Glomerular endothelial cell (primary cell): ENCODE measurements at places on chromosomes 7 and 10. TPM values are rescaled to one million over a fixed set of nuclear protein-coding genes. Genes with fewer than 3 reads are reported as not detected.

FGF8 gene
- total RNA-seq = not detected in 2 replicates

UBTD1 gene
- total RNA-seq = 105 and 111 TPM in 2 replicates

LSM5 gene
- total RNA-seq = 17.6 and 18.2 TPM in 2 replicates

HTR5A gene
- not detected in 2 replicates for total RNA-seq

KIAA1217 gene
- total RNA-seq = 27.3 and 63.1 TPM in 2 replicates

ASZ1 gene
- not detected in 2 replicates for total RNA-seq

PAPSS2 gene
- total RNA-seq = 63.9 and 109 TPM in 2 replicates

CLRN3 gene
- total RNA-seq = not detected in 2 replicates

TMEM225B gene
- not detected in 2 replicates for total RNA-seq

SH2B2 gene
- total RNA-seq = 5.5 and 11.9 TPM in 2 replicates

CUZD1 gene
- total RNA-seq = 0.35 and 1.4 TPM in 2 replicates

MMD2 gene
- total RNA-seq = not detected in 2 replicates

TACC2 gene
- 39.3 and 39.6 TPM in 2 replicates for total RNA-seq

FFAR4 gene
- total RNA-seq = not detected in 2 replicates

ACBD7 gene
- total RNA-seq = 1.4 TPM in 1 of 2 replicates, not detected in the other

NEUROD6 gene
- not detected in 2 replicates for total RNA-seq

RFC2 gene
- total RNA-seq = 17.6 and 21.1 TPM in 2 replicates

FAM170B gene
- not detected in 2 replicates for total RNA-seq

ETV1 gene
- total RNA-seq = 6.5 and 15.2 TPM in 2 replicates

CRTAC1 gene
- total RNA-seq = 0.92 and 1.6 TPM in 2 replicates

SRI gene
- total RNA-seq = 139 and 149 TPM in 2 replicates

DPP6 gene
- total RNA-seq = not detected in 2 replicates

TSPAN15 gene
- 189 and 426 TPM in 2 replicates for total RNA-seq

SPDYE2B gene
- not detected in 2 replicates for total RNA-seq

OR2A1 gene
- total RNA-seq = not detected in 2 replicates

PPRC1 gene
- 21.6 and 31.5 TPM in 2 replicates for total RNA-seq

ZNF727 gene
- total RNA-seq = not detected in 2 replicates

TRIM56 gene
- 13.0 and 23.5 TPM in 2 replicates for total RNA-seq

ZNF503 gene
- 12.4 and 14.8 TPM in 2 replicates for total RNA-seq

CDHR3 gene
- 2.0 and 4.5 TPM in 2 replicates for total RNA-seq

CXCL12 gene
- total RNA-seq = 4.0 and 9.5 TPM in 2 replicates

TRIM50 gene
- not detected in 2 replicates for total RNA-seq

CALN1 gene
- not detected in 2 replicates for total RNA-seq

GIMAP7 gene
- 13.5 and 34.5 TPM in 2 replicates for total RNA-seq

EPHA1 gene
- total RNA-seq = not detected in 2 replicates

CPVL gene
- total RNA-seq = 2.1 and 6.3 TPM in 2 replicates

NKX2-3 gene
- not detected in 2 replicates for total RNA-seq
